ENCODE measurements at places on chromosomes 5 and 9. TPM values are rescaled to one million over a fixed set of nuclear protein-coding genes. Genes with fewer than 3 reads are reported as not detected.

The IL4 gene
- total RNA-seq = not detected

DNA sequence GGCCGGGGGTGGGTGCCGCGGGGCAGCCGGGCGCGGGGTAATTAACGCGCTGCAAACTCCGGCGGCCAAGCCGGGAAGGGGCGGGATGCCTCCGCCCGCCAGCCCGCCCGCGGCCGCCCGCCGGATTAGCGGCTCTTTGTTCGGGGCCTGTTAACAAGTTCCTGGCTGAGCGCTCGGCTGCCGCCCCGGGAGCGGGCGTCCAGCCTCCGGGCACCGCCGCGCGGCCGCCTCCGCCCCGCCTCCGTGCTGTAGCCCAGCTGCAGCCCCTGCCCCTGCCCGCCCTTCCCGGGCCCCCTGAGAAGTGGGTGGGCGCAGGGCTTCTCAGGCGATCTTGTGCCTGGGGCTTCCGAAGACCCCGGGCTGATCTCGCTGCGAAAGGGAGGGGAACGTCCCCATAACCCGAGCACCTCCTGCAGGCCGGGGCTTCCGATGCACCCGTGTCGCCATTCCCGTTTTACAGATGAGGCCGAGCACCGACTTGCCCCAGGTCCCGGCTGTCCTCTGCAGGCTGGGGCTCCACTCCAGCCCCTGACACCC is 7.5 kb downstream of the UNC5A start:
- DNase-seq = no peak

DNA sequence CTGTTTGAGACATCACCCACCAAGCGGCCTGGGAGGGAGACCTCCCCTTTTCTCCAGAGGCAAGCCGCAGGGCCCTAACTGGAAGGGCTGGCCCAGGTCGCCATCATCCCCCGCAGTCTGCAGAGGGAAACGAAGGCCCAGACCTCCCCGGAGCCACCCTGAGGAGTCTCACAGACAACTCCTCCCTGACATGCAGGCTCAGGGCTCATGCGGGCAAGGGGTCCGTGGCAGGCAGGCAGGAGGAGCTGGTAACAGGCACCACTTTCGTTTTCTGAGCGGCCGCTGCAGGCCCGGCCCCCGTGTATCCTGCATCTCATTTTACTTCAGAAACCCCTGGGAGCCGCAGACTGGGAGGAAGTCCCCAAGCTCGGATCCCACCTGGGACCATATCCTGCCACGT is 192.0 kb upstream of the PPP1R26 start:
- DNase-seq = no peak

- no peak for DNase-seq
These were observed 32.2 kb upstream of the ROPN1L start for GRCh38 chr5:10409504-10409903.

DNA sequence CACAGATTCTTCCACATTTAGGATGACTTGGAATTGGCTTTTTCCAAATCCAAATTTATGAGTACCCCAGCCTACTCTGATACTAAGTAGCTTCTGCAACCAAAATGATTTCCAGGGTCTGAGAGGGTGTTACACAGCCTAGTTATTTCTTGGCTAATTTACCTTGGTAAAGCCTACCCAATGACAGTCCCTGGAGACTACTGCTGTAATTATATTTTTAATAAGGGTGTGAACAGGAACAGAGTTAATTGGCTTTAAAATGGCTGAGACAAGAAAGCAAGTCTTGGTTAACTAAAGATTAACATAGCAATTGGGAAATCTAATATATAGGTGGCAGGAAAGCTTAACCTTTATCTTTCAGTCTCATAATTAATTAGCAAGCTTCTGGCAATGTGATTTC is 9.3 kb downstream of the PRLR start:
- DNase-seq = no peak
